ENCODE measurements at places on chromosomes 6 and 20. TPM values are rescaled to one million over a fixed set of nuclear protein-coding genes. Genes with fewer than 3 reads are reported as not detected.
A peak's percentile ranks its signal among the peaks of the same experiment; 100 is the strongest.

DNA sequence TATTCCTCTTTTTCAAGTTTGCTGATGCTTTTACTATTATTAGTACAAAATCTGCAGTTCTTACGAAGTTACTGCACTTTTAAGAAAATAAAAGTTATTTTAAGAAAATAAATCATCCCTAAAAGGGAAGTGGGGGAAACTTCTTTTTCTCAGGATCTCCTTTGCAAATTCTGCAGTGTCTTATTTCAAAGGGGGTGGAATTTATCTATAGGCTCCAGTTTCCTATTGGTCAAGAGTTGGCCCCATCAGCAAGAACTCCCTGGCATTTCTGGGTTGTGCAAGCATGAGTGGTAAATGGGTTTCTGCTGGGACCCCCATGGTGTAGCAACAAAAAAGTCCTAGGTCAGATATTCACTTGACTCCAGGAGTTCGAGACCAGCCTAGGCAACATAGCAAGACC lies 136.3 kb upstream of the PRDM1 start:
- DNase-seq: no peak

GRCh38 chr20:58850693-58851174 lies at the start of gene GNAS-AS1:
Gene GNAS-AS1 (minus strand): TSS chr20:58850902.
- DNase-seq: peak; percentile 91

GRCh38 chr6:91691449-91691848 lies 1104.6 kb upstream of the MAP3K7 start:
- no peak for DNase-seq

Gene NECAB3
- total RNA-seq: 12.2 TPM

DNA sequence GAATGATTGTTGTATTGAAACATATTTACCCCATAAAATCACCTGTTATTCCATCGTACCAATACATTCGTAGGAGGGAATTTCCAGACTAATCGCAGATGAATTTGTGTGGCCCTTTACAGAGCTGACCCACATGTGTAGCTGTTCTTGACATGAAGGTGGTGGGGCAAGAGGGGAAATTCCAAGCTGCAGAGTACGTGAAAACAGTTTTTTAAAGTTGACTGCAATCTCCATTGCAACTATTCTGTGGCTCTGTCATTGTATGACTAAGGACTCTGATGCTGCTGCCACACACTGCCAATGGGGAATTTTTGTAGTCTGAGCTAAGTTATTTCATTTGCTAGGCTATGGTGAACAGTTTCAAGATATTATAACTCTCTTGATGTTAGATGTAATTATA lies 46.4 kb upstream of the ADTRP start:
- DNase-seq: peak; percentile 62

Gene CALHM4
- not detected for total RNA-seq

Gene LY86
- total RNA-seq: 0.90 TPM

Gene MEP1A
- total RNA-seq: not detected

- no peak for DNase-seq
Observed at GRCh38 chr6:67221226-67221625, 1413.9 kb upstream of the ADGRB3 start.

- no peak for DNase-seq
Observed at GRCh38 chr20:15923030-15923776, 650.0 kb downstream of the KIF16B start.

- no peak for DNase-seq
Observed at GRCh38 chr20:44579313-44580081, 2.9 kb upstream of the PKIG start.

GRCh38 chr6:113625850-113626249 lies 231.3 kb upstream of the MARCKS start:
- no peak for DNase-seq

DNA sequence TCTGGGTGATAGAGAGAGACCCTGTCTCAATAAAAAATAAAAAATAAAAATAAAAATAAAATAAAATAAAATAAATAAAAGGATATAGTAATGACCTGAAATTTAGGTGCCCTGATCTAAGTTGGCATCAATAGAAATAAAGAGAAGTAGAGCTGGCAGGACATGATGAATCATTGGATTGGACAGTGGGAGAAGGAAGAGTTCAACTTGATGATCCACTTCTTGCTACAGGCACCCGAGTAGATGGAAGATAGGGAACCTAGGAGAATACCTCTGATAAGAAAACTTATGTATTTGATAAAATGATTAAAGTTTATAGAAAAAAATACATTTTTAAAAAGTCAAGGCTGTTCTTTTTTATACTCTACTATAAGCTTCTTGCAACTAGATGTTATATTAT lies 79.0 kb downstream of the ADTRP start:
- DNase-seq: no peak

- peak; percentile 91 for DNase-seq
Observed at GRCh38 chr20:31560094-31560745, 44.9 kb upstream of the ID1 start.

GRCh38 chr6:63261820-63262219 lies 50.6 kb downstream of the FKBP1C start:
- no peak for DNase-seq

DNA sequence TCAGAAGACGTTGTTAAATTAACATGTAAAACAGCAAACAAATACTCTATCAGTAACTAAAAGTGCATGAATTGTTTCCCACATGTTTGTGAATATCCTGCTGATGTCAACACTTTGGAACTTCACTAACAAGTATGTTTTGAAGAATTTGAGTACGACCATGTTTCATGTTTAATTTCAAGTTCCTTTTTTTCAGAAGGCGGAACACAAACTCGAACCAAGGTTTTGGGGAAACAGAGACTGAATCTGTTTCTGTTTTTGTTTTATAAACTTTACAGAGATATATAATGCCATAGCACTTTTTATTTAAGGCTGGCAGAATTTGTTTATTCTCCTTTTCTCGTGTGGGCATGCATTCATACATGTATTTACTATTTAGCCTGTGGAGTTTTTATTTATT lies 509.3 kb upstream of the CITED2 start:
- no peak for DNase-seq

Gene TTK
- 47.2 TPM for total RNA-seq

GRCh38 chr6:117542493-117542892 lies 59.8 kb downstream of the GOPC start:
- DNase-seq: no peak

Gene ZSCAN23
- total RNA-seq: 2.9 TPM

DNA sequence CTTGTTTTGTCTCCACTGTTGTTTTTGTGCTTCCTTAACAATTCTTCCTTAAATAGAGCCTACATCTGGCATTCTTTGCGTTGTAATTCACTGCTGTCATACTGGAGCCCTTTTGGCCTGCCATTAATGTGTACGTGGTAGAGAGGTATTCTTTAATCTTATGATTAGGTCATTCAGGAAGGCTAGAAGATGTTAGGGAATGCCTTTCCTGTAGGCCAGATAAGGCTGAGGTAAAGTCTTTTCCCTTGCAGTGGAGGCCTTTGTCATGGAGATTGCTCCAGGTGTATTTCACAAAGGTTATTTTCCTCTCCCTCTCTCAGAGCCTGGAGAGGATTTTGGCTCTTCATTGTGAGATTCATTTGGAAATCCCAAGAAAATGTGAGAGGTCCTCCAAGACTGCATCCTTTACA lies 146.9 kb downstream of the FUT9 start:
- no peak for DNase-seq

DNA sequence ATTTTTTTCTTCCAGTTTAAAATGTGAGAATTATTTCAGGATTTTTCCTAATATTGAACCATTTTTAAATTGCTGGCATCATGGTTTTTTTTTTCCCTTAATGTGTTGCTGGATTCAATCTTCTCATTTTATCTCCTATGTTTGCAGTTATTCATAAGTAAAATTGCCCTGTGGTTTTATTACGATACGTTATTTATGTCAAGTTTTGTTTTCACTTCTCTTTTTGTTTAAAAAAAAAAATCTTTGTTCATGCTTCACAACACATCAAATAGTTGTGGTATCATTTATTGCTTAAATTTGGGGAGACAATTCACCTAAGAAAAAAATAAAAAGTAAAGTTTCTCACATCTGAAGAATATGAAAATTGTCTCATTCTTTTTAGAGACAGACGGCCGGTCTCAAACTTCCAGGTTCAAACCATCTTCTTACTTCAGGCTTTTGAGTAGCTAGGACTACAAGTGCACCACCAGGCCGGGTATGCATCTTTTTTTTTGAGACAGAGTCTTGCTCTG lies 239.3 kb upstream of the ID4 start:
- no peak for DNase-seq

GRCh38 chr6:147392917-147393625 lies 115.4 kb upstream of the SAMD5 start:
- DNase-seq: no peak

Gene RRAGD
- total RNA-seq: 19.6 TPM

Gene APOBEC2
- not detected for total RNA-seq

Gene CEBPB
- 40.1 TPM for total RNA-seq

DNA sequence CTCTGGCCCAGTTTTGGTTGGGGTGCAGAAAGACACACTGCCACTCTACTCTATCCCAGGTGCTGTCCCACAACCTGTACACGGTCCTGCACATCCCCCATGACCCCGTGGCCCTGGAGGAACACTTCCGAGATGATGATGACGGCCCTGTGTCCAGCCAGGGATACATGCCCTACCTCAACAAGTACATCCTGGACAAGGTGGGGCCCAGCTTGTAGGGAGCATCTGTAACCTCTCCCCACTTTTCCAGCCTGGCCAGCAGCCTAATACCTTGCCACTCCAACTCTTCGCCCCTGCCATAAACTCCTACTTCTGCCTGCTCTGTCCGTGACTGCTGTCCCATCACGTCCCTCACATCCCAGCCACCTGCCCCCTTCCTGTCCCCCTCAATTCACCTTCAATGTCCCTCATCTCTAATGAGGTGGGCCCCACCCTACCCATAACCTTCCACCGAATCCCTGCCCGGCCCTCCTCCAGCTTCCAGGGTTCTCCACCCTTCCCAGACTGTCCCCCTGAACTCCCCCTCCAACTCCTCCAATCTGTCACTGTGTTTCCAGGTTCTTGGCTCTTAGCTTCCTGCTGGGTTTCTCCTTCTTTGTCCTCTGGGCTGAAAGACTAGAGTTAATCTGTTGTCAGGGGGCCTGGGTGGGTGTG lies 12.1 kb downstream of the DEF6 start:
- DNase-seq: no peak

DNA sequence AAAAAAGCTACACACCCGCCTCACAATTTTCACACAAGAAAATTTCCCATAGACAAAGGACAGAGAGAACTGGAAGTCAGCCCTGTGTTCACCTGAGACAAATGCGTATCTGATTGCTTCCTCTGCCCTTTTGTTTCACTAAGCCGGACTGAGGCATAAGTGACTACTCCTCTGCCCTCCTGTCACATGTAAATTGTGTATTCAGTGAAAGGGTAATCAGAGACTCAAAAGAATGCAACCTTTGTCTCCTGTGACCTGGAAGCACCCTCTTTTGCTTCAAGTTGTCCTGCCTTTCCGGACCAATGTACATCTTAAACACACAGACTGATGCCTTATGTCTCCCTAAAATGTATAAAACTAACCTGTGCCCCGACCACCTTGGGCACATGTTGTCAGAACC lies 483.8 kb upstream of the EYS start:
- no peak for DNase-seq

GRCh38 chr6:14178083-14178445 lies 60.5 kb downstream of the CD83 start:
- DNase-seq: no peak

DNA sequence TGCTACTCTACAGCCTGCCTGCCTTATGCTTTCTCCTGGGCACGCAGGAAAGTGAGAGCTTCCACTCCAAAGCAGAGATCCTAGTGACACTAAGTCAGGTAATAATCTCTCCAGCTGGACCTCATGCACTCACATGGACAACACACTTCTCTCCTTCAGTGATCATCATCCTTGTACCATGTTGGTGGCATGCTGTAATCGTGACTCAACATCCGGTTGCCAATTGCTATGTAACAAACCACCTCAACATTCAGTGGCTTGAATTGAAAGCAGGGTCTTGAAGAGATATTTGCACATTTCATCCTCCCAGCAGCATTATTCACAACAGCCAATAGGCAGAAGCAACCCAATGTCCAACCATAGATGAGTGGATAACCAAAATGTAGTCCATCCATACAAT lies 40.3 kb upstream of the PPP1R3G start:
- DNase-seq: no peak

DNA sequence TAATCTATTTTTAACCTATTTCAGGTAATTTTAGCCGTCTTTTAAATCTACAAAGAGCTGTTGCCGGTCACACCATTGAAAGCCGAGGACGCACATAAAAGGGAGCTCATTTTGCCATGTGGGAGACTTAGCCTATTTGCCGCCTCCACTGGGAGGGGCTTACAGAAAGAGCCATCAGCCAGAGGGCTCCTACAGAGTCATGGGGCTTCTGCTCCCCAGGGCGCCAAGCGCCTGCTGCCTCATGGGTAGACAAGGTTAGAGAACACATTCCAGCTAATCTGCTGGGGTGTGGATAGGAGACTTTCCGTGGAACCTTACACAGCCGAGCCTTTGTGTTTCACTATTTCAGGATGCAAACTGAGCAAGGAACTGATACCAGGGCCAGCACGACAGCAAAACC lies 12.6 kb downstream of the PCMTD2 start:
- DNase-seq: no peak

DNA sequence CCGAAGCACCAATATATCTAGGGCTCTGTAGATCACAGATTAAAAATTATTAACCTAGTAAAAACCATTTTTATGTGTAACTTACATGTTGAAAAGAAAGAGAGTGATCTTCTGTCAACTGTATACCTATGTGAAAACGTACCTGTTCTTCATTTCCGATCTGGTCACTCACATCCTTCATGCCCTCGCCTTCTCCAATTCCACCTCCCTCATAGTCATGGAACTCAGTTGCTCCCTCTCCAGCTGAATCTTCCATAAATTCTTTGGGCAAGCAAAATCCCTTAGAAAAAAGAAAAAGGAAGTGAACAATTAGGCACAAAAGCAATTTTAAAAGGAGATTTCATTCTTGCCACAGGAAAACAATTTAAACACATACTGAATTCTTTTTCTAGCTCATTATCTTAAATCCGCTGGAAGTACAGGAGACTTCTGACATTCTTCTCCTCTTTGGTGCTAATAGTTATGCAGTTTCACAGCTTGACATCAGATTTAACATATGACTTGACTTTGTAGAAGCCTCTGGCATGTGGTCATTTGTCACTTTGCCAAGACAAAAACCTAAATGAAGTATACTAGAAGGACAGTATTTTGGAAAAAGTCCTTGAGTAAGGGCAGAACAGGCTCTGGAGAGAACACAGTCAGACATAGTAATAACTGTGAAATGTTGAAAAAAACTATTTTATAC lies 29.5 kb upstream of the LYRM2 start:
- DNase-seq: no peak

Gene SMOC2
- total RNA-seq: not detected

Gene KIF25
- total RNA-seq: not detected

Gene AVP
- not detected for total RNA-seq

Gene GHRH
- total RNA-seq: not detected

Gene TRIM15
- 0.18 TPM for total RNA-seq

Gene CTCFL
- total RNA-seq: not detected

GRCh38 chr6:138539876-138540275 lies 40.6 kb upstream of the NHSL1 start:
- DNase-seq: no peak

- DNase-seq: no peak
Observed at GRCh38 chr20:16388731-16389130, 184.5 kb downstream of the KIF16B start.

All from activated CD4-positive, alpha-beta T cell treated with anti-CD3 and anti-CD28 coated beads for 36 hours (primary cell).